ENCODE measurements at places on chromosomes 12 and 14. TPM values are rescaled to one million over a fixed set of nuclear protein-coding genes. Genes with fewer than 3 reads are reported as not detected.

GRCh38 chr14:95713596-95714371 is at the start of gene TCL1A:
TSS of gene TCL1A (minus strand) at chr14:95714125. CDS start at chr14:95714066, 59 bp downstream.
- no peak for DNase-seq

DNA sequence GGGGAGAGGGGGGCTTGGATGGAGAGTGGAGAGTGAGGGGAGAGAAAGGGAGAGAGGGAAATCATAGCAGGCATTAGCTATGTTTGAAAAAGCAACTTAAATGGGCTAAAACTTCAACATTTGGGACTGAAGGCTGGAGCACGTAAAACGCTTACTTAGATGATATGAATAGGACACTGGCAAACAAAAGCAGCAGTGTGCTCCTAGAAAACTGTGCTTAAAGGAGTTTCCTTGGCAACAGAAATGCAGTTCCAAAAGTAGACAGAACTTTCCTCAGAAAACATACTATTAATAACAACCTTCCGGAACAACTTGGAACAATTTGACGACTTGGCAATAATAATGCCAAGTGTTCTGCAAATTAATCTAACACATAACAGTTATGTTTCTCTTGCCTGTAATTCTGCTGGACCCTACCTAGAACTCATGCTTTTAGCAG is 235.5 kb upstream of the NPAS3 start:
- no peak for DNase-seq

- DNase-seq = no peak
Measured at GRCh38 chr12:17875230-17875629, 214.8 kb downstream of the RERGL start.

GRCh38 chr14:60980811-60981632 is at the start of the genes SLC38A6 and TRMT5:
TSS of gene SLC38A6 (plus strand) at chr14:60981245. CDS start at chr14:60981278, 33 bp downstream.
TSS of gene TRMT5 (minus strand) at chr14:60981079. CDS start at chr14:60980973, 106 bp downstream.
- DNase-seq = peak; percentile 86

DNA sequence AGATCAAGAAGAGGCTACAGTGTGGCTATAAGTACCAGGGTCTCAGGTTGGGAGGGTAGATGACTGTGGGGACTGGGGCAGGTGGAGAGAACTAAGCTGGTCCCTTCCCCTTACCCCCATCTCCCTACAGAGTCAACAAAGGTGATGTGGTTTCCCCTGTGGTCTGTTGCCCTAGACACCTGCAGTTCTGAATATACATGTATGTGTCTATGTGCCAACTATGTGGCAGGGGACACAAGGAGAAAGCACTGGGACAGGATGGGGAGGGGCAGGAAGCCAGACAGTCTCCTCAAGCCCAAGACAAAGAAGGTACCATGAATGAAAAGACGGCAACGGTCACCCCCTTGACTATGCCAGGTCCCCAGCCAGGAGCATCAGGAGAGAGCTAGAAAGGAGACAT is 4.5 kb upstream of the HDAC7 start:
- no peak for DNase-seq

DNA sequence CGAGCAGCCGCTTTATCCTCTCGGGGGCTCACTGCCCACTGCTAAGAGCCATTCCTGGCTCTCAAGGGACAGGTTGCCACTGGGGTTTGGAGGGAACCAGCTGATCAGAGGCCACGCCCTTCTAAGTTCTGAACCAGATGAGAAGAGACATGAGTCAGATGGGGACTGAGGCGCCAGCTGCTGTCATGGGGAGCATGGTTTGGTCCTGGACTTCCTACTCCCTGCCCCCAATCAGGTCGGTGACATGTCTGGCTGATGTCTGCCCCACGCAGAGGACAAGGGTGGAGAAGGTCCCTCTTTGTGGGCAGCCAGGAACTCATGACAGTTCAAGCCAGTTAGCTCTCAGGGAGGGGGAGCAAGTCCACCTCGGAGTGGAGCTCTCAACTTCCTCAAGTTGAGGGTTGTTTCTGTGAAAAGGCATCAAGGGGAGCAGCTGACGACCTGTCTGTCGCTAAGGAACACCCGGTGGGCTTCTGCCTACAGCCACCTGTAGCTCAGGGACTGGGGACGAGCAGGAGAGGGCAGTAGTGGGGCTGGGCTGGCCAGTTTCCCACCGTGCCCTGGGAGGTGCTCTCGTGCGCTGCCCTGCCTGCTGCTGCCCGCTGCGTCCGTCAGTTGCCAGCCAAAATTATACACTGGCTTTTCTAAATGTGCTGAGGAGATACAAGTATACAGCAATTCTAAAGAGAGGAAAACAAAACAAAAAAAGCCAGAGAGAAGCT is 20.5 kb downstream of the PSMC1 start:
- no peak for DNase-seq

DNA sequence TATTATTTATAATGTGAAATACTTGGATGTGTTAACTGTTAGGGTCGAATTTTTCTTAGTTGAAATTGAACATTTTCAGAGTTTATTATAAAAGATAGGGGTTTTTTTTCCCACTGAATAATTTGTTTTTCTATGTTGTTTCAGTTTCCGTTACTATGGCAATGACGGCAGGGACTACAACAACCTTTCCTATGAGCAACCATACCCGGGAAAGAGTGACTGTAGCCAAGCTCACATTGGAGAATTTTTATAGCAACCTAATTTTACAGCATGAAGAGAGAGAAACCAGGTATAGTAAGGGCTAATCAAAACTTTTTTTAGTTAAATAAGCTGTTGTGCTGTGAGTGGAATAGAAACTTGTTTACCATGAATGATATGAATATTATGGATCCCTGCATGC is 35.1 kb upstream of the BMAL2 start:
- no peak for DNase-seq

DNA sequence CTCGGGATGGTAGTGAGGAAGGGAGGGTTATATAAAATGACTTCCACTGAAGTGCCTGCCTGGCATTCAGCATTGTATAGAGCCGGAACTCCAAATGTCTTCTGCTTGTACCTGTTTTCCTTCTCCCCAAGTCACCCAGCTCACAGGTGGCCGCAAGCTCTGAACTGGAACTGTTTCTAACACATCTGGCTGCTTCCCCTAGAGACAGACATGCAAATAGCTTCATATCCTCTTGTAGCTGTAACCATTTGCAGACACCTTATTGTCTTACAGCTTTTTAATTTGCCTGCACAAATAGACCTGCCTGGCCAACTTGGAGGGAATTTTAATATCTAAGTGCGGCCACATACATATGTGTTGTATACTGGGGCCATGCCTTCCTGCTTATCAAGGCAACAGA is 126.0 kb downstream of the CHST11 start:
- no peak for DNase-seq

GRCh38 chr12:65748332-65748731 is 76.0 kb upstream of the HMGA2 start:
- DNase-seq = no peak

DNA sequence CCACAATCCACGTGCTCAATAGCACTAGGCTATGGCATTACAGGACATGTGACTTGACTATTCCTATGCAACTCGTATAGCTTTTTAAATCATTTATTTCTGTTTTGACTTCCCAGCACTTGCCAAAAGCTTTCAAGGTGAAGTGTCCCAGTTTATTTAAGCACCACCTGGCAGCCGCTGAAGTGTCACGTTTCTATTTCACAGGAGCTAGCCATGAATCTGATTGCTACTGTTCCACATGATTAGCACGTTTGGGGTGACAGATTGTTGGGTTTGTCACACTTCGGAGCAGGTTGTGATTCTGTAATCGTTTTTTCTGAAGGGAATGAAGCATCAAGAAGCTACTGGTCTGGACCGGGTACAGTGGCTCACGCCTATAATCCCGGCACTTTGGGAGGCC is 39.9 kb upstream of the BICDL1 start:
- no peak for DNase-seq

DNA sequence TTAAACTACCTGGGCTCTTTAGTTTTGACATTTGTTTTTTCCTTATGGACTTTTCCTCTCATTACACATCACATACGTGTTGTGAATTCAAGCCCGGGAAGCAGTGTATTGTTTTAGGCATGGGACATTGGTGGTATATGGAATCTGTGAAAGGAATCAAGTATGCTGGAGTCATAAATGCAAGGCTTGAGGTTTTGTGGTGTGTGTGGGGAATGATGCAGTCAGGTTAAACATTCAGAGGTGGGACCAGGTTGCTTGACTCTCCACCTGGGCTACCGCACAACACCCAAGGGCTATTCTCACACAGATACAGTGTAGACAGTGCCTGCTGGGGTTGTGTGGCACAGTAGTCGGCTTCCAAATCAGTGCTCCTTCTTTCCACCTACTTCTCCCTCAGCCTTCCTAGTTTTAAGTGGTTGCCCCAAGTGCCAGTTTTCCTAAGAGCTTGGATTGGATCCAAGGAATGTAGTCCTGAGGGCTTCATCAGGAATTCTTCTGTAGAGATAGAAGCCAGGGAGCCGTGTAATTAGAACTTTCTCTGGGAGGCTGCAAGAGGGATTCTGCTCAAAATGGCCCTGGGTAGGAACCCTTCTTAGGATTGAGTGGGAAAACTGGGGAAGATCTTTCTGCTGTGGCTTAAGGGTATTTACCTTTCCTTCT is 243.7 kb downstream of the C12orf75 start:
- DNase-seq = no peak

- no peak for DNase-seq
Measured at GRCh38 chr14:88129306-88130056, 124.5 kb downstream of the GPR65 start.

- DNase-seq = no peak
Measured at GRCh38 chr12:56280849-56281248, 14.1 kb downstream of the COQ10A start.

DNA sequence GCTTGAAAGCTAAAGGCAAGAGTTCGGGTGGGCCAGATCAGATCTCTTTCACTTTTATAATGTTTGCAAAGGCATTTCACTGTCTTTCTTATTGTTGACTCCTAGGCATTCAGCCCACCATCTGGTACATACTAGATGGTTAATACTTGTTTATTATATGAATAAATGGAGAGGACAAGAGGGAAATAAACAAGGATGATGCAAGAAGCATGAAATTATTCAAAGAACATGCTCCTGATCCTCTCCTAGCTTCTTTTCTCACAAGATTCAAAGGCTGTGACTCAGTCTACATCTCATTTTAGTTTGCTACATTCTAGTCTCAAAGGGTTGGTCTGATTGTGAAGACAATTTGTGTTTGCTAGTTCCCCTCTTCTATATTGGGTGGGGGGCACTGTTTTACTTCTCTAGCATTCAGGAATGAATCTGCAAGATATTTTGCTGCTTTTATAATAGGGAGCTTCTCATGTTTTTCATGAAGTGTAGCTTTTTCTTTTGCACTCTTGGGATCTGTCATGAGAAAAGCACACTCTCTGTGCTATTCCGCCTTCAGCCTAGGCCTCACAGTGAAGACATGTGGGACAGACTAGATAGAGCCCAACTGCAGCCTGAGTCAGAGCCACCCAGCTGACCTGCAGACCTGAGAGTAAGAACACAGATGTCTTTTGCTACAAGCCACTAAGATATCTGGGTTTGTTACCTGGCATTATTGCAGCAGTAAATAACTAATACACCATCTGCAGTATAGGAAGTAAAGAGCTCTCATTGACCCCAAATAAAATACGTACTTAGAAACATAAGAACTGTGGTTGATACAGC is 65.7 kb downstream of the PTHLH start:
- no peak for DNase-seq

GRCh38 chr12:3461391-3461790 is 29.6 kb upstream of the PRMT8 start:
- no peak for DNase-seq

DNA sequence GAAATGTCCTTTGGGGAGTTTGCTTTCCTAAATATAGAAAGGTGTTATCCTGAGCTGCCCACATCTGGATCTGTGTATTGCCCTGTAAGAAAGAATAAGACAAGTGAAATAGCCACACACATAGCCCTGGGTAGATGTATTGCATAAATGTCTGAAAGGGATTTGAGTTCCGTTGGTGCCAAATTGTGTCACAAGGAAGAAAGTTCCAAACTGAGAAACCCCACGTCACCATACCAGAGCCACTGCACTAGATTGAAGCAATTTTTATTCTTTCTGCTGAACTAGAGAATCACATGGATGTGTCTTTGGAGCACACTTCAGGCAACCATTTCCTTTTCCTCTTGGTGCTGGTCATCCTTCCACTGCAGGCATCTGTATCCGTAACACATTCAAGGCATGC is 5.0 kb downstream of the RNASE9 start:
- DNase-seq = no peak

GRCh38 chr12:66885115-66885875 is 206.4 kb upstream of the GRIP1 start:
- DNase-seq = no peak

- DNase-seq = no peak
Measured at GRCh38 chr12:45893240-45893639, 97.1 kb downstream of the SCAF11 start.

GRCh38 chr12:79557690-79558315 is 133.0 kb downstream of the PAWR start:
- no peak for DNase-seq

GRCh38 chr14:44941591-44941990 is 20.2 kb downstream of the KLHL28 start:
- DNase-seq = no peak

GRCh38 chr12:63814146-63814772 is 30.2 kb upstream of the SRGAP1 start:
- no peak for DNase-seq

- DNase-seq = no peak
Measured at GRCh38 chr12:91240386-91241095, 57.9 kb upstream of the DCN start.

Gene ZBTB39
- 12.4 TPM for polyA plus RNA-seq

Gene PPM1A
- polyA plus RNA-seq = 84.4 TPM

Gene CPNE6
- not detected for polyA plus RNA-seq

Gene EFS
- 29.7 TPM for polyA plus RNA-seq

Gene NUDT4
- polyA plus RNA-seq = 136 TPM

Gene GUCY2C
- 0.57 TPM for polyA plus RNA-seq

Gene SLC25A47
- polyA plus RNA-seq = 0.10 TPM

Gene ACTR10
- polyA plus RNA-seq = 103 TPM

Gene HOXC10
- 63.5 TPM for polyA plus RNA-seq

Gene MAP1LC3B2
- polyA plus RNA-seq = 7.9 TPM

Gene LBHD2
- not detected for polyA plus RNA-seq

Gene SSPN
- 12.6 TPM for polyA plus RNA-seq

Gene DAO
- 1.0 TPM for polyA plus RNA-seq

Data from right renal cortex interstitium (tissue), 3 donors.